ENCODE measurements at places on chromosomes 3 and 15.

DNA sequence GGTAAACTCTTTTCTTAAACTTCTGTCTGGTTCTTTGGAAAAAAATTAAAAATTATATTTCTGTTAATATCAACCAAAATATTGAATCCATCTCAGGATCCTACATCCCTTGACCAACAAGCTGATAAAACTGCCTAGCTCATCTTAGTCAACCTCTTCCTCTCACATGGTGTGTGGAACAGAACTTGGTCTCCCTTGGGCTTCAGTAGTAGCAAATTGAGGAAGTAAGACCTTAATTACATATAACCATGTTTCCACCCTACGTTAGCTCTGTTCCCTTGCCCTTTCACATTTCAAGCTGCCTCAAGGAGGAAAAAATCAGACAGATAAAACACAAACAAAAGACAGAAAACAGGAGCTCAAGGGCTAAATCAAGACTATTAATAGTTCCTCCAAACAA lies 116.4 kb downstream of the GREM1 start:
- DNase-seq: no peak

GRCh38 chr3:187943677-187944389 lies 198.6 kb upstream of the BCL6 start:
- DNase-seq: no peak

GRCh38 chr3:191296041-191296541 lies 33.1 kb upstream of the CCDC50 start:
- no peak for DNase-seq

- no peak for DNase-seq
These were observed 31.9 kb upstream of the TSC22D2 start for GRCh38 chr3:150376001-150376848.

DNA sequence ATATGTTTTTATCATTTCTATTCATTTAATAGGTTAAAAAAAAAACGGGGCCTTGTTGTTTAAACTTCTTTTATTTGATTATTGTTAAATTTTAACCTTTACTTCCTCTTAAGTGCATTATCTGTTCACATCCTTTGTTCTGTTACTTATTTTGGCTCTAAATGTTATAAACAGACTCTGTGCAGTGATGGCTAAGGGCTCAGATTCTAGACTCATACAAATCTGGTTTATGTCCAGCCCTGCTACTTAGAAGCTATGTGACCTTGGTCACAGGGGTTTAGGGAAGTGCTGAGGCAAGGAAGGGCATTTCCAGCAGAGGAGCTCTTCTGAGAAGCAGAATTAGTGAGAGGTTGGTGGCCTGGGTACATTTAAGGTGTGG lies 55.3 kb upstream of the VILL start:
- no peak for DNase-seq

DNA sequence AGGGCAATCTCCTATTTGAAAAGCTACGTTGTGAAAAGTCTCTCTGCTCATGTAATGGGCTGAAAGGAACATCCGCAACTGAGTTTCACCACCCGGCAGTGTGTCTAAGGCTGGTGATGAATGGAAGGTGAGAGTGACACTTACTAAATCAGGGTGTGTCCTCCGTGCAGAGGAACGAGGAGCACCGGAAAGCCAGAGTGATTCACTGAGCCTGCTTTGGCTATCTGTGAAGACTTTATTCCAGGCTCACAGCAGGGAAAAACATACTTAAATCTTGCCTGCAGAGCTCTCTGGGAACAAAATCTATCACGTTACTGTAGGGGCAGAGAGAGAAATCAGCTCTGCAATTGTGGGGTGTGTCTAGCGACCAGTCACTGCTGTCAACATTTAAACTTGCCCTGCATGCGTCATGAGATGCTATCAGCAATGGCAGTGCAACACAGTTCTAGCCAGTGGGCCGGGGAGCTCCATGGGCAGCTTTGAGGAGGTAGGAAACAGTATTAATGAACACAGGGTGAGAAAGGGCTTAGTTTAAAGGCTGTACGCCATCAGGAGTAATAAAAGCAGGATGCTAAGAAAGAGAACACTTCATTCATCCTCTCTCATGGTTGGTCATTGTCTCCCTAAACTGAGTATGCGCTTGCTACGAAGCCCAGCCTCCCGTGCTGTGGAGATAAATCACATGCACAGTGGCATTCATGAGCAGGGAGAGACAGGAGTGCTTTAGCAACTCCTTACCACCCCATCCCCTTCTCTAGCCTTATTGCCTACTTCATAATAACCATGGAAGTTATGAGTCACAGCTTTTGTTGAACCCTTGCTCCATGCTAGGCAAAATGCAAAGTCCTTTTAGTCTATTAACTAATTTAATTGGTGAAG lies 542.7 kb upstream of the ADAMTS9 start:
- DNase-seq: no peak

- no peak for DNase-seq
These were observed 172.6 kb downstream of the TBC1D2B start for GRCh38 chr15:77904901-77905300.

DNA sequence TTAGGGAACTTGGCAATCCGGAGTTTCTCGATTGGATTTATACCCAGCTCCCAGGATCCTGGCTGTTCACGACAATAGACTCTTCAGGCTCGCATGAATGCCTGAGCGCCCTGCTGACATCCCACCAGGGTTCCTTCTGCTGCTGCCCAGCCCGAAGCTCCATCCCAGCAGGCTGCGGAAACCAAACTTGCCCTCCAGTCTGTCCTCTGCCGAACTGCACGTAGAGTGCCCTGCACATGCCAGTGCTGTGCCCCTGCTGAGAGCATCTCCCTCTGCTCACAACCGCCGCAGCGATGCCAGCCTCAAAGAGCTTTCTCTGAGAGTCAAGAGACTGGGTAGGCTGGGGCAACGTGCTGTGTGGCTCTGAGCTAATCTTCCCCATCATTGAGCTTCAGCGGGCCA lies 6.9 kb downstream of the ADAMTS7 start:
- DNase-seq: no peak

GRCh38 chr3:175702956-175703355 lies 843.8 kb downstream of the NAALADL2 start:
- no peak for DNase-seq

DNA sequence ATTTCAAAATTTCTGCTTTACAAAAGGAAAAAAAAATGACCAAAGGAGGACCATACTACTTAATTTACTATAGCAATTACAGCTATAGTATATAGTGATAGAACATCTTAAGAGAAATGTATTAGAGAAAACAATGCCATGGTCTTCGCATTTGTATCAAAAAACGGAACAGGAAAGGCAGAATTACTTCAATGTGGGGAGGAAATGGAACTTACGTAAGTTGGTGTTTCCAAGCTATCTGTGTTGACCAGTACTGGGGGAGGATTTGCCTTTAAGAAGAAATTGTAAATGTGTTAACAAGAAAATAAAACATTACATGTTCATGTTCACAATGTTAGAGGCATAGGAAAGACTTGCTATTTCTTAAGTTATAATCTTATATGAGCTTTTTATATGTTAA lies 119.9 kb upstream of the MELTF start:
- no peak for DNase-seq

GRCh38 chr3:104510131-104510849 lies 856.4 kb upstream of the ALCAM start:
- DNase-seq: no peak

DNA sequence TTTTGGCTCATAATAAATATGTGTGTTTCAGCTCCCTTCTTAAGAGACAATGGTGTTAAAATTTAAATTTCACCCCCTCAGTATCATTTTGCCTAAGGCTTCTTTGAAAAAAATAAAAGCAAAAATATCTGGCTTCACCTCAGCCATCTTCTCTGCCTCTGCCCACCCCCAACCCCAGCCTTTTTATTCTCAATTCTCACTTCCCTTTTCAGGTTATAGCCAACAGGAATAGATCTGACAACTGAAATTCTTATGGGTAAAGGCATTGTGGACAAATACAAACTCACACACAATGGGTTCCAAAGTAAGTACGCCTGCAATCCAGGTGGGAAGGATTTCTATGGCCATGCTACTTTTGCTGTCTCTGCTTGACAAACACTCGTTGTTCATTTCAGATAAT lies 399.0 kb upstream of the ARRDC4 start:
- no peak for DNase-seq

DNA sequence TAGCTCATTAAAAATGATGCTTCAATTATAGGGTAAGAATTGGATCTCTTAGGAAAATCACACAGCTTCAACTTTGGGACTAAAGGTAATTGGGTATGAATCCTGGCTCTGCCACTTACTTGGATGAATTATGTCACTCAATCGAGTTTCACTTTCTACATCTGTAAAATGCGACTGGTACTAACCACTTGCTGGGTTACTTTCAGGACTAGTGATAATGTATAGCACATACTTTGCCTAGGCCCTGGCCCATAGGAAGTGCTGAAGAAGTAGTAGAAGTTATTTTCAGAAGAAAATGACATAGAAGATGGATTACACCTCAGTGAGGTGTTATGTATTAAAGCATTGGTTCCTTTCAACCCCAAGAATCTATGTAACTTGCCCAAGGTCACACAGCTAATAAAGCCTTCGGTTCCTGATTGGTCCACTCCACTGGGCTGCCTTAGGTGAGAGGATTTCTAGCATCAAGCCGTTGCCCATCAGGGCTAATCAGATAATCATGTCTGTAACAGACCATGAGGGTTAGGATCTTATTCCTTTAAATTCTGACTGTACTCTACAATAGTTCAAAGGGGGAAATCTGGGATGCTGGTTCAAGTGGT lies 29.4 kb upstream of the AP4E1 start:
- no peak for DNase-seq

DNA sequence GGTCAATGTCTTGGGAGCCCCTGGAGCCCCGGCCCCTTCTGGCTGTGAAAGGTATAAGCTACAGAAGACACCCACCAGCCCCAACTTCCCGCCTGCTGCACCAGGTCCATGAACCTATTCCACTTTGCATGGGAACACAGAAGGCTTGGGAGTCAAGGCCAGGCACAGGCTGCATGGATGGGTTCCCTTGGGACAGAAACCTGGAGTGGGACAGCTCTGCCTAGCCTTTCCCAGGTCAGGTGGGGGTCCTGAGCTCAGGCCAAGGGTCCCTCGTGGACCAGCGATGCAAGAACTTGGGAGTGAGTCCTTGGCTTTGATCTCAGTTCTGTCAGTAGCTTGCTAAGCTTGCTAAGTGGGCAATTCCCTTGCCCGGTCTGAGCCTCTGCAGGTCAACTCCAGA lies 25.0 kb downstream of the TKT start:
- DNase-seq: no peak

GRCh38 chr15:49421991-49422390 lies 1.1 kb upstream of the FGF7 start:
- DNase-seq: peak; percentile 50

GRCh38 chr3:113157408-113158030 lies 53.8 kb upstream of the BOC start:
- DNase-seq: no peak

GRCh38 chr3:2535206-2535605 lies 436.5 kb downstream of the CNTN4 start:
- DNase-seq: no peak

DNA sequence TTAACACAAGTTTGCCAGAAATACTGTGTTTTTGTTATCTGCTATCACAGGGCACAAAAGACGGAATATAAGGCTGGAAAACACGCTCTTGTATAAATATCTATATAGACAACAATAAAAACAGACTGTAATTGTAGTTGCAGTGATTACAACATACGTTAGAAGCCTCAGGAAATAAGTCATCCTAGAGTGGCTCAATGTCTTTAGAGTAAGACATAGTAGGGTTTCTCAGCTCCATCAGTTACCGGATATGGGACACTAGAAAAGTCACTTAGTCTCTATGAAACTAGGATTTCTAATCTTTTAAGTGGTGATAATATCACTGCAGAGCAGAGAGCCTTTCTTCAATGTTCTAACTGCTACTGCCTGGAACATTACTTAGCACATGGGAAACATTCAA lies 208.8 kb downstream of the STAG1 start:
- DNase-seq: no peak

DNA sequence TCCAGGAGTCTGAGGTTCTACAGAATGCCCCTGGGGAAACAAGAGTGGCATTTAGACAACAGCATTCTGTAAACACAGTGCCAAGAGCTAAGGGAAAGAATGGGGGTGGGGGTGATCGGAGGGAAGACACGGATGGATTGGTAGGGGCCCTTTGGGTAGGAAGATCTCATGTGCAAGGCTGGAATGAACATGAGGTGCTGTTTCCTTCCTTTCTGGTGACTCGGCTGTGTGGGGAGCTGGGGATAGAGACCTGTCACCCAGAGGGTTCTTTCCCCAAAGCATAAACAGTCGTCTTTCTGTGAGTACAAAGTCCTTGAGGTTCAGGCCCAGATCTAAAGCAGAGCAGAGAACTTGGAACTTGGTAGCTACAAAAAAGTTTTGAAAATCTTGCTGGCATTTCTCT lies 11.7 kb downstream of the TPM1 start:
- no peak for DNase-seq
